ENCODE measurements at places on chromosomes 1 and 21.

GRCh38 chr21:43323244-43324005, 103.5 kb downstream of the SIK1 start:
- DNase-seq, result no peak

GRCh38 chr1:31105646-31106045, 40.1 kb upstream of the PUM1 start:
- no peak for DNase-seq

GRCh38 chr1:230141797-230142607, 75.0 kb downstream of the GALNT2 start:
- no peak for DNase-seq

DNA sequence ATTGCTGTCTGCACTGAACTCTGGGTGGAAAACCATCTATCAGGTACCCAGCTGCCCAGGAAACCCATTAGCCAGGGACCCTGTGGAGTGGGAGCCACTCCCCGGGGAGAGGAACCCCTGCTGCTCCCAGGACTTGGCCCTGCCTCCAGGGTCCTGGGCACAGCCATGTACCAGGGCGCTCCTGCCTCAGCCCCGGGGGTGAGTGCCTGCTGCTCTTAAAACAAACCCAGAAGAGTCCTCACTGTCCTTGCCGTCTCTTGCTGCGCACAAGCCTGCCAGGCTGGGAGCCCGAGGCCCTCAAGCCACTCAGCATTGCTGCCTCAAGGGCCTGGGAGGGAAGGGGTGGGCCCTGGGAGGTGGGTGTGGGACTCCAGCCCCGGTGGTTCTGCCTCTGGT, 3.4 kb upstream of the SLC25A34 start:
- no peak for DNase-seq

- no peak for DNase-seq
These were observed 139.4 kb downstream of the RUNX1 start for GRCh38 chr21:34909492-34910292.

DNA sequence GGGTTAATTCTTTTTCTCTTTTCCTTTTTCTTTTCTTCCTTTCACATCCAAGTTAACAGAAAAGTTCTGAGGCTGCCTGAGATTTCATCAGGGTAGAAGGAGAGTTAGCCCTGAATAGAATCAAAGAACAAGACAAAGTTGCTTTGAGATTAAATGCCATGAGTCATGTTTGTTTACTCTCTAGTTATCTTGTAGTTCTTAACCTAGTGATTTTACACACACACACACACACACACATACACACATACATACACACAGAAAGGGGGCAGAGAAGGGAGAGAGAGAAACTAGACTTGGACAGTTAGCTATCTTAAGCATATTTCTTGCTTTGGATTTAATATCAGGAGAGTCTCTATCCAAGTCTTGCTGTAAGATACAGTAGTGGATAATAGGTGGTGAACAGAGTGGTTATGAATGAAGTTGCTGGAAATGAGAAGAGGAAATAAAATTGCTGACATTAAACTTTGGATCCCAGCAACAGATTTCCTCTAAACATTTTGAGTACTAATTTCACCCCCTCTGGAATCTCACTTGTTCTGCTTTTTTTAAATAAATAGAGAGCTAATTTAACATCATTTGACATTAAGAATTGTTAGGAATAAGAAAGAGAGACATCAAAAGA, 19.9 kb downstream of the PLA2G4A start:
- DNase-seq, result no peak

DNA sequence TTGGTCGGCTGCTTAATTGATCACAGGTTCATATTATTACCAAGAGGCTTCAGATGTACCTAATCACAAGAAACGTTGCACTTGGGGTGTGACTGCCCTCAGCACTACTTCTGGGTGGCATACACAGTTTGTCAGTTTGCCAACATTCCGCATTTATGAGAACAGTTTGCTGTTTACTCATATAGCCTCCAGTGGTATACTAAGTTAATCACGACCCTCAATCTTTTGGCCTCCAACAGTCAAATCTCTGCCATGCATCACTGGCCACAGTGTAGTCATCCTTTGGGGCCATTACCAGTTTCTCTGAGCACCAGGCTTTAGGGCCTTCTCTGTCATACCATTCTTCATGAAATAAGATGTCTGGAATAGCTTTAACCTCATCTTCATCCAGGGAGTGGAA, 62.8 kb upstream of the BCL9 start:
- no peak for DNase-seq
